ENCODE measurements at places on chromosomes 5 and 9.

DNA sequence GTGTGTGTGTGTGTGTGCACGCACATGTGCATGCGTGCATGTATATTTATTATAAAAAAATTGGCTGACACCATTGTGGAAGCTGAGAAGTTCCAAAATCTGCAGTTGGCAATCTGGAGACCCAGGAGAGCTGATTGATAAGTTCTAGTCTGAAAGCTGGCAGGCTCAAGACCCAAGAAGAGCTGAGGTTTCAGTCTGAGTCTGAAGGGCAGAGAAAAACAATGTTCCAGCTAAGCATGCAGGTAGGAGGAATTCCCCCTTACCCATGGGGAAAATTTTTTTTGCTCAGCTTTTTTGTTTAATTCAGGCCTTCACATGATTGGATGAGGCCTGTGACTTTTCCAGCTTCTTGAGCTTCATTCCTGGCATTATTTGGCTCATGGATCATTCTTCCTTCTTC is 31.2 kb upstream of the ACTBL2 start:
- DNase-seq = no peak

DNA sequence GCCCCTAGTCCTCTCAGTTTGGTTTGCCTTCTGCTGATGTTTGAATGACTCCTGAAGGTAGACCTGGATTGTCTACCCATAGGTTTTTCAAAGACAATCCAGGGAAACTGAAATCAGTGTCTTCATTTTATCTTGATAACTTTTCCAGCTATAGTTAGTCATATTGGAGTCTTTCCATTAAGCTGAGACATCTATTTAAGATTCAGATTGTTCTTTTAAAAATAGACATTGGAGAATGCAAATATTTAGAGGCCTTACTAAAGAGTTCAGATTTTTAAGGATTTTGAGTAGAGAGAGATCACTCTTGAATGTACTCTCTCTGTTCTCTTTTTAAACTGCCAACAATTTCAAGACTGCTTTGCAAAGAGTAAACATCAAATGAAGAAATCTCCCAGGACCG is 69.1 kb downstream of the GDNF start:
- no peak for DNase-seq

GRCh38 chr5:172142709-172143215 is 45.3 kb downstream of the STK10 start:
- DNase-seq = no peak

- no peak for DNase-seq
Observed at GRCh38 chr5:10673017-10673389, 88.0 kb downstream of the DAP start.

GRCh38 chr9:6543204-6543603 is 102.3 kb downstream of the GLDC start:
- no peak for DNase-seq

DNA sequence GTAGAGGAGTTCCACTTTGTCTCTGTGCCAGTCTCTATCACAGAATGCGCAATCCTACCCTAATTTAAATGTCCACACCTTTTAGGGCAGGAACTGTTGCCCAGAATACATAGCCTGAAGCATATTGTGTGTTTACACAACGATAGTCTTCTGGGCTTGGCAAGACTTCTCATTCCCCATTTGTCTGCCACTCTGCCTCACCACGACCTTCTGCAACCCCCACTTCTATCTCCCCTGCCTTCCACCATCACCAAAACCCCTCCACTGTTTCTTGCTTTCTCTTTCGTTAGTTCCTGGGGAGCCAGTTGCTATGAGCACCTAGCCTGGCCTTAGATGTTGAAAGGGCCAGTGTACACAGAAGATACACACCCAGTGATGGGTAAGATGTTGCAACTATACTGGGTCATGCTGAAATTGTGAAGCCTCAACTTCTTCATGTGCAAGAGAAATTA is 883 bp upstream of the RNF145 start:
- DNase-seq = no peak

DNA sequence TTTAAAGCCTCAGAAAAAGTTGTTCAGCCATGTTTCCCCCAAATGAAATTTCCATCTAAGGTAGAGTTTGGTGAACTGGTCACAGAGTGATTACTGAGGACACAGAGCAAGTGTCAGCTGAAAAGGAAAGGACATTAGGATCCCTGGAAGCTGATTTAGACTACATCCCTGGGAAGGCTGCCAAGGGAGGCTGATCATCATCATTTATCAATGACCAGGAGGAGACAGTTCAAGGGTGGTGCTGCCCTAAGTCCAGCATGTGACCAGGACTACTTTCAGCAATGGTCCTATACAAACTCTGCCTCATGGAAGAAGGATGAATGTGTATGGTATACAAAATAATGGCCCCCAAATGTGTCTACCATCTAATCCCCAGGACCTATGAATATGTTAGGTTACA is 120.6 kb downstream of the PIK3R1 start:
- no peak for DNase-seq

DNA sequence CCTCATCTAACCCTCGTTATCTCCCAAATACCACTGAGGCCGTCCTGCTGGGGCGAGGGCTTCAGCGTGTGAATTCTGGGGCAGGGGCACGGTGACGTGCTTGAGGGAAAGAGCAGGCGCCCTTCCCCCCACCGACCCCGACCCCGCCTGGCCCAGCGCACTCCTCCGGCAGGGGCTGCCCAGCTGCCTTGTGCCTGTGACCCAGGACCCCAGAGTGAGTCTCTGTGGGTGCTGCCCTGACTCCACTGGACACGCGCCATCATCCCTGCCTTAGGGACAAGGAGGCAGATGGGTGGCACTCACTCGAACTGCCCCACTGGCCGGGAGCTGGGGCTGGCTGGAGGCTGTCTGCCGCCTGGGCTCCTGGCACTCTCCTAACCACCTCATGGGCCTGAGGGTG is 136.2 kb upstream of the LPCAT1 start:
- no peak for DNase-seq

GRCh38 chr9:116327701-116328405 is 174.3 kb downstream of the PAPPA start:
- no peak for DNase-seq

GRCh38 chr5:97694091-97694490 is 511.0 kb upstream of the RIOK2 start:
- no peak for DNase-seq

GRCh38 chr5:66867618-66868322 is 271.6 kb downstream of the MAST4 start:
- no peak for DNase-seq

GRCh38 chr5:94901191-94901979 is 282.9 kb downstream of the SLF1 start:
- no peak for DNase-seq

- no peak for DNase-seq
Observed at GRCh38 chr9:107489144-107489673, 360 bp downstream of the KLF4 start.

DNA sequence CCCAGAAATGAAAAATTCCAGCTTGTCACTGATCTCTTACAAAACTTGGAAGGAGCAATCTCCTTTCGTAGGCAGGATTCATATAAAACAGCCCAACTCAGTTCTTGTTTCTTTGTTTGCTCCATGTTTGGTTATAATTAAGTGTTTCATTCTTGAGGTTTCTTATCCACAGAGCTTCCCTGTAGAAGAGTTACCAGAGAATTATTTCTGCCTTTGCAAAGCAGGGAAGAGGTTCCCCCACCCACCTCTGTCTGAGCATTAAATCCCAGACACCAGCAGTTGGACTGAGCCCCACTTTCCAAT is 34.1 kb upstream of the RAI14 start:
- DNase-seq = no peak

DNA sequence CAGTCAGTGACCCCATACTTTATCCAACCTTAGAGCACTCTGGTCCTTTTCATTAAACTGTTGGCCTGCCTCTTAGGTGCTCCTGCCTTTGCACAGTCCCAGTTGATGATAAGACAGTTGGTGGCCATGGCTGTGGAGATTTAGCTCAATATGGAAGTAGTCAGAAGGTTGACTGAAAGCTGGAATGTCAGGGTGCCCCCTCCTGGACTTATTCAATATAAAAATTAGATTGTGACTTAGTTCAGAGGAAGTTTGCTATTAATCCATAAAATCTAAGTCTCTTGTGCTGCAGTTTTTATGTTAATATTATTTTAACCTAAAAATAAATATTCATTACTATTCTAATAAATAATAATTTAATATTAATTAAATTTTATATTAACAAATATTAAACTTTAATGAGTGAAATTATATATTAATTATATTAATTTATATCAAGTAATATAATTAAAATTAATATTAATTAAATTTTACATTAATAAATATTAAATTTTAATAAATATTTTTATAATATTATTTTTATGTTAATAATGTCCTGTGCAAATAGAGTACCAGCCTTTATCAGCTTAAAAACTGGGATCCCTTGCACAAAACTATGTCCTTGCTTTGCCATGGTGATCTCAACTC is 77.7 kb upstream of the ADAMTSL1 start:
- DNase-seq = no peak

DNA sequence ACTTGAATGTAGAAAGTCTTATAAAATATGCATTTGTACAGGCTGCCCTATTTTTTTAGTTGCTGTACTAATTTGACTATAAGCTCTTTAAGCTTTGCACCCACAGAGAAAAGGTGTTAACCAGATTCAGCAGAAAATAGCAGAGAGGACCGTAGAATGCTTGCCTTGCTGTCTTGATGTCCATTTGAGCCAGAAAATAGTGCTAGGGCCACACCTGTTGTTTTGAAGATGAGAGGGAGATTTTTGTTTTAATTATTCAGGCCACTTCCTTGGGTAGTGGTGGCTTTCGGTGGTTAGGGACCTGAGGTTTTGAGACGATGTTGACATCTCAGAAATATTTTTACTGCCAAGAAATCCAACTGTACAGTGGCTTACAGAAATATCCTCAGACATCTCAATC is 196.0 kb downstream of the SPATA31D1 start:
- DNase-seq = no peak

- no peak for DNase-seq
Observed at GRCh38 chr9:133701981-133702797, 36.0 kb downstream of the SARDH start.

GRCh38 chr5:16916262-16916878 is 19.7 kb downstream of the MYO10 start:
- no peak for DNase-seq

- no peak for DNase-seq
Observed at GRCh38 chr5:163963881-163964280, 458.5 kb downstream of the MAT2B start.

DNA sequence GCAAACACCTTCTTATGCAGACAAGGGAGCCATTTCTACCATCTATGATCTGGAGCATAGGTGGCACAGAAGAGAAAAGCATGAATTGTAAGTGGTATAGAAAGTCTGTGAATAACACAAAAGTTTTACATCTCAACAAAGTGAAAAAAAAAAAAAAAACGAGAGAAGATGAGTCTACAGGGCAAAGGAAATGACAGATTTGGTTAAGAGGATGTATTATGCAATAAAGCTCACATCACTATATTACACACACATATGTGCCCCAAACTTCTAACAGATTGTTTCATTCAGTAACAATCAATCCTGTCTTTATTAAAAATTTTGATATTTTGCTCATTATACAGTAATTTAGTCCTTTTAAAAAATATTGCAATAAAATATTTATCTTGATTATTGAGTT is 49.8 kb downstream of the CERT1 start:
- no peak for DNase-seq

DNA sequence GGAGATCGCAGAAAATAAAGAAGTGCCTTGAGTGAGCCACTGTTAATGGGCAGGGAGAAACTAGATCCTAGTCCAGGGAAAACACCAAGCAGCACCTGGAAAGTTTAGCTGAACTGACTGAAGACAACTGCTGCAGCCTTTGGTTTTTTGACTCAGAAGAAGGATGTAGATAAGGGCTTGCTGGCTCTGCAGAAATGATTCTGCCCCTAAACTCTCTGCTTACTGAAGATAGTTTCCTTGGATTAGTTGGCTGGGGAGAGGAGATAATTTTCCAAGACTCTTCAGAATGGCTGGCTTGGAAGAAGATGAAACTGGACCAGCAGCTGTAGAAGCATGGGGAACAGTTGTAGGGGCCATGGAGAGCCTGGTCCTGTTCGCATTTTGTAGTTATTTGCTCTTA is 471.8 kb downstream of the KDM4C start:
- DNase-seq = no peak

DNA sequence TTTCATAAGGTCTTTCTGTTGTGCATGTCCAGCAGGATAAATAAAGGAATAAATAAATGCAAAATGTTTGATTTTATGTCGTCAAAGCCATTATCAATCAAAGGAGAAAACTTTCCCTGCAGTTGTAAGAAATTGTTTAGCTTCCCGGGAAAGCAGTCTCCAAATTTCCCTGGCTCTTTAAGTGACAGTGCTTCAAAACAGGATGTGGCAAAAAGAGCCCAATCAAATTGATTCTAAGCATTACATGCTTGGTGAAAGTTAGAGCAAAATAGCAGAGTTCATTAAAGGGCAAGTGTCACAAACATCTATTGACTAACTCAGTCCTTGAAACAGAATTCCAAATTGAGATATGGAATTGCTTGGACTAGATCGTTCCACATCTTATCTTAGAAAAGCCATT is 704.1 kb downstream of the PRELID2 start:
- DNase-seq = no peak

GRCh38 chr9:124264823-124265233 is 7.1 kb downstream of the NEK6 start:
- DNase-seq = no peak

- DNase-seq = no peak
Observed at GRCh38 chr5:127585661-127586060, 63.2 kb upstream of the CTXN3 start.

DNA sequence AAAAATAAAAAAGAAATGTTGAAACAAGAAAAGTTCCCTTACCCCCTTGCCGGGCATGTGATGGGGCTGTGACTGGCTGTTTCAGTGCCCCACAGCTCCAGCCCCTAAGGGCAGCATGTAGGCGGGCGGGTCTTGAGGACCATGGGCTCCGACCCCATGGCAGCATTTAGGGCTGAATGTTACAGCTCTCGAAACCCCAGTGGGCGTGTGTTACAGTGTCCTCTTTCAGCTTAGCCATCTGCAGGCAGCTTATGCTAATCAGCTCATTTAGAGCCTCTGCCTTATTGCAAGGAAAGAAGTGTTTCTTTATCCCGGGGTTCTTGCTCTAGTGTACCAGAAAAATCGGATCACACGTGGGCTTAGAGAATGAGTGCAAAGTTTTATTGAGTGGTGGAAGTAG is 497.4 kb upstream of the CYLC2 start:
- no peak for DNase-seq

DNA sequence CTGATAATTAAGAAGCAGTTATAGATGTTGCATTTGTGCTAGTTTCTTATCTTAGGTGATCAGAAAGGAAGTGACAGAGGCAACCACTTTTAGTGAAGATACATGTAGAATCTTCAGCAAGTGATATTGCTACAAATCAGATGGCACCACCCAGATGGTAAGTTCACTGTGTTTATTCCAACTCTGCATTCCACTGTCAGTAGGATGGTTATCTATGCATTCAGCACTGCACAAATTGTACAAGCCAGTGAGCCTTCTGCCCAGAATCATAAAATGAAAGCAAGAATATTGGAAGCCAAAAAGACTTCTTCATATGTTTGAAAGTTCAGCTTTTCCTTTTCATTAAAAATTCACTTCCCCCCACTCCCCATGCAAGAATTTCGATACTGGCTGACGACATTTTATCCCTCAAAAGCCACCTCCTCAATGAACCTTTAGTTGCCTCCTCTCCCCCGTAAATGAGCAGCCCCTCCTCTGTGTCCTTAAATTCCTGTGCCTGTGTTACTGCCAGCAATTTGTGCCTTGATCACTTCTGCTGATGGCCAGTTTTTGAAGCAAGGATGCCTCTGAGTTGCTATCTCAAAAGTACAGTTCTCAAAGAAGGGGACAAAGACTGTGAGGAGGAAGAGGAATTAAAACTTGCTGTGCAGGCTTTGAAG is 91.6 kb downstream of the ZSWIM6 start:
- no peak for DNase-seq

GRCh38 chr5:127392762-127393161 is 102.2 kb downstream of the MEGF10 start:
- DNase-seq = no peak

- no peak for DNase-seq
Observed at GRCh38 chr9:7676609-7677156, 122.9 kb downstream of the DMAC1 start.

Data from breast epithelium (tissue), 4 donors.